AG04450 (cell line): ENCODE measurements at places on chromosomes 13 and 19. TPM values are rescaled to one million over a fixed set of nuclear protein-coding genes. Genes with fewer than 3 reads are reported as not detected.

- peak; percentile 53 for DNase-seq
These were observed 474 bp upstream of the IFT88 start for GRCh38 chr13:20566468-20566897.

GRCh38 chr13:113630296-113630695 is 27.7 kb downstream of the ATP4B start:
- DNase-seq, result no peak

DNA sequence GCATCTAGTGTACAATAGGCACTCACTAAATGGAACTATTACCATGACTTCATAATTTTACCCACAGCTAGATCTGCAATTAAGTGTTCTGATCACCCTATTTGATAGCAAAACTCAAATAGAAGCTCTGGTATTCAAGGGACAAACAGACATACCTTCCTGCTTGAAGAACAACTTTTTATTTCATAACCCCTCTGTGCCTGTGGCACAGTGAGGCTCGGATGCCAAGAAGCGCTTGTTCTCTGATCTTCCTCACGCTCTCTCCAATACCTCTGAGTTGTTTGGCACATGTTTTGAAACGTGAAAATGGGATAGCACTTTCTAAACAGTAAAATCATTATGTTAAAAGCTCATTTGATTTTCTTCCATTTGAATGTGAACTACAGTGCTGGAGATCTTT is 232.0 kb downstream of the KLF5 start:
- DNase-seq, result no peak

DNA sequence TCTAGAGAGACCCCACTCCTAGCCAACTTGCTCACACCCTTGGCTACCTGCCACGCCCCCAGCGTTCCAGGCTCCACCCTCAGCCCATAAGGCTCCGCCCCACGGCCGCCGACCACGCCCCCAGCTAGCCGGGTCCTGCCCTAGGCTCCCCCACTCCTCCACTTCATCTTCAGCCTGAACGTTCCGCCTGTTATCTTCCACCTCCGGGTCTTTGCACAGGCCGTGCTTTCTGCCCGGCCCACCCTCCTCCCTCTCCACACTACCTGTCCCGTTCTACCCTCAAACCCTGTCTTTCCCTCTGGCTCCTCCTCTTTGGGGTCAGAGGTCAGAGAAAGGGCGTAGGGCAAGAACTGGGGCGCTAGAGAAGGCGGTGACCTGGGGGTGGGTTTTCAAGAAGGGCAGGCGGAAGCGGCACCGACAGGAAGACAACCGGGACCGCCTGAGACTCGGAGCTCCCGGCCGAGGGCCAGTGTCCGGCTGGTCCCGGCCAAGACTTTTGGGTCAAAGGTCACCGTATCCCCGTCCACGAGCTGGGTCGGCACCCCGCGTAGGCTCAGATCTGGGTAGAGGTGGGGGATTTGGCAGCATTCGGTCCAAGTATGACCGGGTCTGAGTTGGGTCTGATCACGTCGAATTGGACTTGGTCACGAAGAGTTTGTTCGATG is 2.2 kb downstream of the PDE4C start:
- no peak for DNase-seq

Gene ZNF813
- polyA plus RNA-seq, result 1.7 and 2.1 TPM in 2 replicates
